ENCODE measurements at places on chromosomes 7 and 10.

GRCh38 chr7:10662982-10663884, 310.4 kb upstream of the PHF14 start:
- no peak for DNase-seq

- DNase-seq, result no peak
Observed at GRCh38 chr7:6256109-6256483, 16.3 kb downstream of the CYTH3 start.

GRCh38 chr7:29488977-29489376, 74.7 kb upstream of the PRR15 start:
- DNase-seq, result no peak

GRCh38 chr10:34567659-34568253, 247.3 kb downstream of the PARD3 start:
- no peak for DNase-seq

- no peak for DNase-seq
Observed at GRCh38 chr10:45596526-45596925, 76.0 kb downstream of the ZFAND4 start.

- no peak for DNase-seq
Observed at GRCh38 chr10:3054183-3054850, 13.0 kb upstream of the PFKP start.

DNA sequence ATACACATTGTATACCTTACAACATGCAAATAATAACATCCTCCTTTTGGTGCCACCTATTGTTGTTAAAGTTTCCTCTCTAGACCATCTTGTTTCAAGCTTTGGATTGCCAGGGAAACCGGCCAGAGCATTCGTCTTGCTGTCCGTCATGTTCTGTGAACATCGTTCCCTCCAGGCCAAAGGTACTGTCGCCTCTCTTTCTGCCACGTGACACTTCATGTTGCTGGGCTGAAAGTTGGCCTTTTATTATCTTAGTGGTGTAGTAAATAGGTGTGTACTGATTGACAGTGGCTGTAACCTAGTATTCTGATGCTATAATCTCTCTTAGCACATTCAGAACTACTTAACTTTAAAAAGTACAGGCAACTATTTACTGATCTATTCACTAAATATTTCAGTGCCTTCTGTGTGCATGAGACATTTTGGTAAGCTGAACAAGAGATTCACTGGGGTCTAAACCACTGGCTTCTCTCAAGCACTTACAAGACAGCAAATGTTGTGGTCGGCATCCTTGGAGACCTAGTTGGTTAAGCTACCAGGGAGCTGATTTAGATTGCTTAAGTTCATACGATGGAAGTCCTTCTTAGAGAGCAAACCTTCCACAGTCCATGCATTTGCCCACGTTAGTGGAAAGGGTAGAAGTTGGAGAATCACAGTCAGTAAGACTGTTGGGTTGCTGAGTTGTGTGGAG, 52.4 kb downstream of the SHH start:
- no peak for DNase-seq

GRCh38 chr10:117352724-117353123, 22.5 kb downstream of the PDZD8 start:
- DNase-seq, result no peak

GRCh38 chr10:25017154-25017590, 760 bp downstream of the THNSL1 start:
- peak; percentile 75 for DNase-seq

GRCh38 chr7:129821476-129821875, 131.3 kb downstream of the UBE2H start:
- DNase-seq, result no peak

- DNase-seq, result no peak
Observed at GRCh38 chr10:127161482-127161881, 34.9 kb downstream of the INSYN2A start.

DNA sequence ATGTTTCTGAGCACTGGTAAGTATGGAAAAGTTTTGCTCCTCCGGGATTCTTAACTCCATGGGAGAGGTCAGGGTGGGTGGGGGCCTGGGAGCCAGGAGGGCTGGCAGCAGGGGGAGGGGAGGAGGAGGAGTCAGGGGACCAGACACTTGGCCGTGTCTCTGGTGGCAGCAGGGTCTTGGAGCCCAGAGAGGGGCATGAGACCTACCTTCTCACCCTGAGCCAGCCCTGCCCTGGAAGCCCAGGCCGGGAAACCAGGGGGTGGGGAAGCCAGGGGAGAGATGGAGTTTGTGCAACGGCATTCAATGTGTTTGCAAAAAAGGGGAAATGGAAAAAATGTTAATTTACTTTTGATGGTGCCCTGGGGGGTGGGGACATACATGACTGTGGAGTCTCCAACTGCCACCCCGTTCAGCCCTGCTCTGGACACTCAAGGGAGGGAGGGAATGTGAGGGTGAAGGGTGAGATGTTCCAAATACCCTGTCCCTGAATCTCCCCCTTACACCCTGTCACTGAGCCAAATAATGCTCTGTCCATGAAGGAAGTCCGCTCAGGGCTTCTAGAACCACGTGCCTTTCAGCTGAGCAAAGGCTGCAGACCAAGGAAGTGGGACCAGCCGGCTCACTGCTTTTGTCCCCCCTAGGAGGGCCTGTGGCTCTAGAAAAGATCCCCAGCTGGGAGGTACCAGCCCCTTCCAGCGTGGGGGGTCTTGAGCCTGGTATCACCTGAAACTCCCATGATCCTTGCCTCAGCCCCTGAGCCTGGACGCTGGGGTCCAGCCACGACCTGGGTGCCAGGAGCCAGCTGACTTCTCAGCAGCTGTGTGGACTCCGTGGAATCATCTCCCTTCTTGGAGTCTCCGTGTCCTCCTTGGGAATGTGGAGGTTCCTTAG, 48.3 kb downstream of the TMEM270 start:
- DNase-seq, result no peak

DNA sequence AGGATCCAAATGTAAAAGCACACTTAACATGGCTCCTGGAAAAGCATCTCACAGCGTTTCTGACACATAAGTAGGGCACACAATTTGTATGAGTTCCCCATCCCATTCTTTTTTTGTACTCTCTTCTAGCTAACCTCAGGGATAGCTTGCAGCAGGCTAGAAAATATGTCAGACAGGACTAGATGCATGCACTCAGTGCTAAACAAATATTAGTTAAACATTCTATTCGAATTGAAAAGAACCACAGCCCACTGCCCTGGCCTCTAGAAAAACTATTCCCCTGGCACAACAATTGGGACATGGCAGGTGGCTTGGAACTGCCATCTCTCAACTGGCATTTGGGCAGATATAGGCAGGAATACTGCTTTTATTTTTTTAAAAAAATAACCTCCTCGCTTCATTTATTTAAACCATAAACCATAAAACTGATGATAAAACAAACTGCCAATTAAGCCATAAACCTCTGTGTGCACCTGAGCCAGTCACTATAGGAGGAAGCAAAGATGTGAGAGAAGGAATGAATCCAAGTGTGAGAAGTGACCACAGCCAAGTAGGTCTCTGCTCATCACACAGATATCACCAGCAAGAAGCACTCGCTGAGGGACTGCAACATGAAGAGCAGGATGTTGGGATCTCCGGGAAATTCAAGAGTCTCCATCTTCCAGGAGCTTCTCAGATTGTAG, 394.1 kb downstream of the NEBL start:
- DNase-seq, result no peak

DNA sequence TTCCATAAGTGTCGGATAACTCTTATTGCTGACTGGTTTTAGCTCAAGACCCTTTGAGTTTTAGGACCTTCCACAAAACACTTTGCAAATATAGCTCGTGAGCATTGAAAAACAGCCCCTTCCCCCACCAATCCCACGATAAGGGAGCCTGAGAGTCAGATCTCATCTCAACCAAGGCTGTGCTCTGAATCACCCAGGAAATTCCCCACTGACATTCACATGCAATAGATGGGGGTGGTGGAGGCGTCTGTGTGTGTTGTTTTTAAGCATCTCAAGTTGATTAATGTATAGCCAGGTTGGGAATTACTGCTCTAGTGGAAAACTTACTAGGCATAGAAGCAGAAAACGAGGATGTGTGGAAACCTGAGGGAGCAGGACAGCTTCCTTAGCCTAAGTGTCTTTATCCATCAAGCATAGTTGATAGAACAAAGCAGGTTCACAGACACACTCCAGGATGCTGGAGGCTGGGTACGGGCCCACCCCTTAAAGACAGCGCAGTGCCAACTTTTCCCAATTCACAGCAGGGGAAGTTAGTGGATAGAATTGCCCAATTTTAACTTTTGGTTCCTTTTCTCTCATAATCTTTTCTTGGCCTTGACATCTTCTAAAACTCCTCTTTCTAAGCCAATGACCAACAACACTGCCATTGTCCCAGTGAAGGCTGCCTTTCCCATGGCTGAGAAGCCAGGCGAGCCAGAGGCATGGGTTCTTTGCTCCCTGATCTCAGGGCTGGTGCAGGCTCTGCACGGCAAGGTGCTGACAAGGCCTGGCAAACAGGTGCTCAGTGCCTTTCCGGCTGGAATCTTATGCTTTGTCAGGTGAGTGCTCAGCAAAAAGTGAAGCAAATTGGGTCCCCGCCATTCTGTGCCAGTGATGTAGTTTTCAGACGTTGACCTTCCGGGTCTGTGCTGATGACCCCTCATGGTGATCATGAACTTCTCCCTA, 98.5 kb upstream of the INSIG1 start:
- DNase-seq, result no peak

- DNase-seq, result no peak
Observed at GRCh38 chr7:120259386-120259785, 13.6 kb upstream of the KCND2 start.

GRCh38 chr7:158710651-158711102, 6.1 kb upstream of the NCAPG2 start:
- DNase-seq, result no peak

GRCh38 chr10:29435809-29436501, 147.1 kb downstream of the LYZL1 start:
- DNase-seq, result no peak

- no peak for DNase-seq
Observed at GRCh38 chr10:7388602-7389001, 22.2 kb downstream of the SFMBT2 start.

DNA sequence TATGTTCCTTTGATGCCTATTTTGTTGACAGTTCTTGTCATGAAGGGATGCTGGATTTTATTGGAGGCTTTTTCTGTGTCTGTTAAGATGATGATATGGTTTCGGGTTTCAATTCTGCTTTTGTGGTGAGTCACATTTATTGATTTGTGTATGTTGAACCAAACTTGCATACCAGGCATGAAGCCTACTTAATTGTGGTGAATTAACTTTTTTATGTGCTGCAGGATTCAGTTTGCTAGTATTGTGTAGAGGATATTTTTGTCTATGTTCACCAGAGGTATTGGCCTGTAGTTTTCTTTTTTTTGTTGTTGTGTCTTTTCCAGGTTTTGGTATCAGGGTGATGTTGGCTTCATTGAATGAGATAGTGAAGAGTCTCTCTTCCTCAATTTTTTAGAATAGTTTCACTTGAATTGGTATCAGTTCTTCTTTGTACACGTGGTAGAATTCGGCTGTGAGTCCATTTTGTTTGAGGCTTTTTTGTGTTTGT, 345.9 kb downstream of the KIF20B start:
- DNase-seq, result no peak

GRCh38 chr7:33044401-33044718, 18.2 kb downstream of the NT5C3A start:
- DNase-seq, result no peak

- DNase-seq, result no peak
Observed at GRCh38 chr10:124170631-124171030, 77.2 kb upstream of the CHST15 start.

DNA sequence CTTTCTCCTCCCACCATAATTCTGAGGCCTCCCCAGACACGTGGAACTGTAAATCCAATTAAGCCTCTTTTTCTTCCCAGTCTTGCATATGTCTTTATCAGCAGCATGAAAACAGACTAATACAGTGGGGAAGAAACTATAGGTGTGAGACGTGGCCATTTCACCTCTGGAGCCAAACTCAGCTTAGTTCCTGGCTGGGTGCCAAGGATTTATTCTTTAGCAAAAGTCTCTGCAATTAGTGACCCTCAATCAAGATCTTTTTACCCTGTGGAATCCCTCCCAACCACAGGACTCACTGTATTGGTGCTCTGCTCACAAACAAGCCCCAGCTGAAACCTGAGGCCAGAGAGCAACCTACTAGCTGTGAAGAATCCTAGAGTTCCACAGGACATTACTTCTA, 28.1 kb upstream of the SFTPD start:
- no peak for DNase-seq

GRCh38 chr10:49552277-49552676, 13.4 kb upstream of the ERCC6 start:
- DNase-seq, result no peak

GRCh38 chr7:17242504-17242903, 55.9 kb upstream of the AHR start:
- no peak for DNase-seq

GRCh38 chr7:91916051-91916440, 24.6 kb upstream of the AKAP9 start:
- no peak for DNase-seq

Measured in hippocampal formation (tissue), 2 donors.